ENCODE measurements at places on chromosomes 6 and 20.

- no peak for DNase-seq
Measured at GRCh38 chr6:126232671-126233070, 107.2 kb upstream of the CENPW start.

DNA sequence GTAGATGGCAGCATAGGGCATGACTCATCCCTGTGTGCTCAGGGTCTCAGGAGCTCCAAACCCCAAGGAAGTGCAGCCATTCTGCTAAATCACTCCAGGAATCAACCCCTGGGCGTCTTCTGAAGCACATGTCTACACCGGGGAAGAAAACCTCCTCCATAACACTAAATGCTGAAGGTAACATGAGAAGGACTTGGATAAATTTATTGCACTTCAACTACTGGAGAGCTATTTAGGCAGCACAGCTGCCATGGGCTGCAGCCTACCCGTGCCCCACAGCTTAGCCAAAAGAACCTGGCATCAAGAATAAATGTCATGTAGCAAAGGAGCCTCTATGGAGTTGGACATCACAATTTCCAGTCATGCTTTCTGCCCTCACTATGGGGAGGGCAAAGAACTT is 152.4 kb upstream of the PROKR2 start:
- no peak for DNase-seq

- DNase-seq: no peak
Measured at GRCh38 chr6:33589731-33590530, 9.9 kb upstream of the BAK1 start.

GRCh38 chr6:4777394-4777935 is 1.3 kb downstream of the CDYL start:
- no peak for DNase-seq

- DNase-seq: no peak
Measured at GRCh38 chr20:4896119-4896702, 105.1 kb downstream of the SLC23A2 start.

- no peak for DNase-seq
Measured at GRCh38 chr6:170167657-170168159, 123.2 kb downstream of the DLL1 start.

- DNase-seq: no peak
Measured at GRCh38 chr20:408843-409696, 971 bp downstream of the RBCK1 start.

GRCh38 chr6:169707772-169708171 is 5.8 kb downstream of the C6orf120 start:
- DNase-seq: no peak

DNA sequence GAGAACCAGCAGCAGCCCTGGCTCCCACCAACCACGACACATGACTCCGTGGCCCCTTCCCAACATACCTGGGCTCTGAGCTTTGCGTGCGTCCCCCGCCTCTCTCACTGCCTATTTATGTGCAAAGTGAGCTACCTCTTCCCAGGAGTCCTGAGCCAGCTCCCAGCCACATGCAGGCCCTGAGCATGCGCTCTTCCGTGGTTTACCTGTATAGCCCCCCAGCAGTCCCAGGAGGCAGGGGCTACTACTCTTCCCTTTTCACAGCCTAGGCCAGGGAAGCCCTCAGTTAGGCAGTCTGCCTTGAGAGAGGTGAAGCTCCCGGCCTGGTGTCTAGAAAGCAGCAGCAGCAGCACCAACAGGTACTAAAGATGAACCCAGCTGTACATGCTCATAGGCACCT is 114.8 kb upstream of the CDYL start:
- DNase-seq: no peak

GRCh38 chr20:49769048-49769581 is 43.5 kb upstream of the SLC9A8 start:
- DNase-seq: no peak

GRCh38 chr6:28772480-28773381 is 151.1 kb downstream of the TRIM27 start:
- no peak for DNase-seq

DNA sequence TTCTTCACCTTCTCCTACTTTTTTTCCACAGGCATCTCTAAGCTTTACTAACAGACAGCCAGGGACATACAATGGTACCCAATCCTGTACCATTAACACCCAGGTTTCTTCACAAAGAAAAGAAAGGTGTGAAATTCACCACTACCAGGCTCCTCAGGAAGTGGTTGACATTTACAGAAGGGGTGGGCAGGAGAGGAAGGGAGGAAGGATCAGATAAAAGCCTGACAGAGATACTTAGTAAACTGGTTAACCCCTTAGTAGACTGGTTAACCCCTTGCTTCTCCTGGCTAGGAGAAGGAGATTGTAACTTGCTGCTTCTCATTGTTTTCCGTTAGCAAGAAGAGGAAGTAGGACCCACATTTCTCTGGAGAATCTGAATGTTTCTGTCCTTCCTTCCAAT is 7.2 kb downstream of the SAMD3 start:
- no peak for DNase-seq

- DNase-seq: no peak
Measured at GRCh38 chr6:42217157-42217518, 523 bp downstream of the MRPS10 start.

- no peak for DNase-seq
Measured at GRCh38 chr6:87102151-87102621, 7.3 kb upstream of the CGA start.

DNA sequence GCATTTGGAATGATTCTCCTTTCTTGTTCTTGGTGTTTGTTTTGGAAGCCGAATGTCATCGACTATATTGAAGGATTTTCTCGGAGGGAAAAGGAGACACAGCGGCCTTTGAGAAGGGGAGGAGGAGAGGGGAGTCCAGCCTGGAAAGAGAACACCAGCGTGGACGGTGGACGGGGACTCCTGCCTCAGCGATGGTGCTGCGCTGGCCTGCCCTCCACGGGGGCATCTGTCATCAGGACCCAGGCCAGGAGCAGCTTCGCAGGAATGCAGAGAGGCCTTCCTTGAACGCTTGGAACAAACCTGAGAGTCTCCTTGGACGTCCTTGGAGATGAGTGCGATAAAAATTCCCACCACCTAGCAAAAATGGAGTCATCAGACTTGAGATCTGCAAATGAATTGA is 8.3 kb upstream of the C6orf118 start:
- DNase-seq: no peak

DNA sequence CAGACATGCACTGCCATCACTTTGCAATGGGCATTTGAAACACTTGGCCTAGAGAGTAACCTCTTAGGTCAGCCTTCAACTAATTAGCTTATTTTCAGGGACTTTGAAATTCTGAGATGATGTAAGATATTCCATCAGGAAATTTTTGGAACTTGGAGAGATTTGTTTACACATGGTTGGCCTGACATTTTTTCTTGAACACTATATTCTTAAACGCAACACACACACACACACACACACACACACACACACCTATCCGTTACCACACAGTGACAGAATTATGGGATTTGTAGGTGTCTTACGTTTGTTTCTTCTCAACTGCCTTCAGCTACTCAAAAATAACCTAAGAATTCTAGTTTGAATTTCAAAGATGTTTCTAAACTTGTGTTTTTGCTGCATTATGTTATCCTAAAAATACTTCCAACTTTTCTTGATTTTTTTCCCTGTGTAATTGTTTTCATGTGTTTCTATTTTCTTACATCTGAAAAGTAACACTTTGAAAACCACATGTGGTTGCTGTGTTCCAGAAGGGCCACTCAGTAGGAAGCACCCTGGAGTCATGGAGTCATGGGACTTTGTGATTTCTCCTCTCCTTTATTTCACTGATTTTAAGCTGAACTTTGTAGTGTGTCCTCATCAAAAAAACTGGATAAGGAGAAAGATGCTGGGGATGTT is 31.9 kb downstream of the MARCKS start:
- DNase-seq: no peak

All from NCI-H2081 treated with DMSO at 0.1 percent for 48 hours (cell line).